Thyroid gland (tissue), 4 donors: ENCODE measurements at places on chromosomes 1 and 21. TPM values are rescaled to one million over a fixed set of nuclear protein-coding genes. Genes with fewer than 3 reads are reported as not detected.

DNA sequence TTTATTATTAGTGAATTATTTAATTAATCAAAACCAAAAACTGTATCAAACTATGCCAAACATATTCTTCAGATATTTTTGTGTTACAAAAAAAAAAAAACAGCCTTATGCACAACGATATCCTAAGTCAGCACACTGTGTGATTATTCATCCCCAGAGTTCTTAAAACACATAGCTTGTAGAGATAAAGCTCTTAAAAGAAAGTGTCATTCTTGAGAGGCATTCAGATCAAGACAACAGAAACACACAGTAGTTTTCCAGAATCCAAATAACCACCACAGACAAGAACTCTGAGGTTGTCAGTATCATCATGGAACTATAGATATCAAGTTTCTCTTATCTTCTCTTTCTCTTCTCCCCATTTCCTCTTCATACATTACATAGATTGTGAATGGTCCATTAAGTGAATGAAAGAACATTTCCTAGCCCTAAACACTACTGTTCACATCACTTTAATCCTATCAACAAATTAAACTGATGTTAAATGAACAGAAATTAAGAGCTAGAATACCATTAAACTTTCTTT is 13.5 kb downstream of the ZZZ3 start:
- no peak for DNase-seq

GRCh38 chr1:110242062-110242461 is 31.9 kb downstream of the KCNC4 start:
- no peak for DNase-seq

GRCh38 chr1:158286941-158287346 is 2.8 kb upstream of the CD1C start:
- no peak for DNase-seq

- no peak for DNase-seq
Measured at GRCh38 chr21:27795418-27795817, 828.5 kb upstream of the ADAMTS5 start.

- DNase-seq: no peak
Measured at GRCh38 chr1:164709541-164710278, 150.7 kb downstream of the PBX1 start.

DNA sequence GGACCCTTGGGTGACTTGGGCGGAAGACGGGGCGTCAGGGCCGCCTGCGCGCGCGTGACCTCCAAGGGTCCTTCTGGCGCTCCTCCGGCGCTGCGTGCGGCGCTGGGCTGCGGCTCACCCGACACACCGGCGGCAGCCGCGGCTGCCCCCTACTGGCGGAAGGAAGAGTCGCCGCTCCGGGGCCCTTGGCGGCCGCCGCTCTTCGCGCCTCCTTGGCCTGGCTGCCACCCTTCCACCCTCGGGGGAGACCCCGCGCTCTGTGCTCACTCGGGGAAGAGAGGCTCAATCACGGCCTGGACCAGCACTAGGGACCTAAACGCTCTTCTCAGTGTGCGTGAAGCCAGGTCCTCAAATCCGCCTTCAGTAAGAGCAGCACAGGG is 89.7 kb downstream of the DMRTA2 start:
- peak; percentile 54 for DNase-seq

GRCh38 chr1:165928075-165928731 is 100.8 kb downstream of the UCK2 start:
- DNase-seq: peak; percentile 22

GRCh38 chr1:94039871-94040569 is 80.9 kb downstream of the ABCA4 start:
- no peak for DNase-seq

Gene LCE6A
- total RNA-seq: not detected

Gene PDPN
- total RNA-seq: 20.1 TPM

Gene CD52
- 12.3 TPM for total RNA-seq

Gene FMO5
- total RNA-seq: 2.3 TPM
